Kidney (tissue), 22 donors: ENCODE measurements at places on chromosomes 1 and 21. TPM values are rescaled to one million over a fixed set of nuclear protein-coding genes. Genes with fewer than 3 reads are reported as not detected.

DNA sequence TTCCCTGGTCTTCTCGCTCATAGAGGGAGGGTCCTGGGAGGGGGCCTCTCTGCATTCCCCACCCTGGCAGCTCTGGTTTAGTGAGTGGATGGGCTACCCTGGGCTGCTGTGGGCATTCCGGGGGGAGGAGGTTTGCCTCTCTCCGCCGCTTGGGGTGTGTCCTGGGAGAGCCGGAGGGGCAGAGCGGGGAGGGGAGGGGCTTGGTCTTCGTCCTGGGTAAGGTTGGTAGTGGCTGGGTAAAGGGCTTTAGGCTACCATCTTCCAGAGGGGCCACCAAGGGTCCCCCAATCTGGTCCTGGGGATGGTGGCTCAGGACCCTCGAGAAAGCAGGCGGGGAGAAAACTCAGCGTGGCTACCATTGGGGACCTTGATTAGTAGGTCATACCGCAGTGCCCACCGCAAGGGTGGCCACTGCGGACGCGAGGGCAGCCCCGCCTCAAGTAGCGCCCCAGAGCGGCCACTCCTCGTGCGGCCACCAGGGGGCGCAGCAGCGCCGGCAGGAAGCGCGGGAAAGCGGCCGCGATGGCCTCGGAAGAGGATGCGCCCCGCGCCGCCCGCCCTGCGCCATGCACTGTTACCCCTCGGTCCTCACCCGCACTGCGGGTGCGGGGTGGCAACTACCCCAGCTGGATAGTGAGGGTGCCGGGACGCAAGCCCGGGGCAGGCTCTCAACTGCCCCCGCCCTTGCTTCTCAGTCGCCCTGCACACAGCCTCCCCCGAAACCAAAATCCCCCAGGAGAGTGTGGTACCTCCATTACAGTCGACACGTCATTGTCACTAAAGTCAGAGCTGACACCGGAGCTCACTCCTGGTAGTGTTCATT, 44.1 kb upstream of the SLC25A33 start:
- DNase-seq = peak; percentile 75

DNA sequence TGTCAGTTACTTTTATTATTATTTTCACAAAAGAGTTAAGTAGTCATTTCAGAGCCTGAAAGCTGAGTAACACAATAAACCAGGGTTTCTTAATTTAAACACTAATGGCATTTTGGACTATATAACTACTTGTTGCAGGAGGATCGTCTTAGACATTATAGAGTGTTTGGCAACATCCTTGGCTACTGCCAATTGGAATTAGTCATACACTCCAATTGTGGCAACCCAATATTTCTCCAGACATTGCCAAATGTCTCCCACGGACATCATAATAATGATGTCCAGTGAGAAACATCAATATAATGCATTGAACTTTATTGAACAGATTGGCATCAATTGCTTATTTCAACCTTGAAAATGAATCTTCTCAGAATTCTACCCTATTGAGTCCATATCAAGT, 441.9 kb upstream of the ADGRL4 start:
- no peak for DNase-seq

DNA sequence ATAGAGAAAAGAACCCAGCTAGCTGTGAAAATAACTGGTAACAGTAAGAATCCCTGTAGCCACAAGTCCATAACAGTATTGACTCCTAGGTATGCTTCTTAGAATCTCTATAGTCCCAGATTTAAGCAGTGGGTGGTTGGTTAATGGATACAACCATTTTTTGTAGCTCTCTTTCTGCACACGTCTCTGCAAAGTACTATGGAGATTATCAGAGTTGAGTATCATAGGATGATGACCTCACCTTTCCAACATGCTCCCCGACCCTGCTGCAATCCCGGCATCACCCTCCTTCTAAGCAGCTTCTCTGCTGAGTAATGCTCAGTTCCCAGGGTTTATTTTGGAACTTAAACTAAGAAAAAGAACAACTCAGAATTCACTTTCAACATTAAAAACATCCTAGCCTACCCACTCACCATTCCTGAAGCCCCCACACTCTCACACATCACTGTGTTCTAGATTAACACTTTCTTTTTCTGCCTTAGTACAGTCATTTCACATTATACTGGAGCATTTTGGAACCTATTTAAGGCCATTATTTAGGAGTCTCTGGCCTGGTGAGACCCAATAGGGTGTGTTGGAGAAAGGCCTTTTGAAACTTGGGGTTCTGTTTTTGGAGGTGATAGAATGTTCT, 2.7 kb downstream of the MLLT11 start:
- DNase-seq = no peak

GRCh38 chr1:187396929-187397796, 568.4 kb downstream of the PLA2G4A start:
- peak; percentile 9 for DNase-seq

- no peak for DNase-seq
These were observed 3.9 kb downstream of the C1orf198 start for GRCh38 chr1:230864441-230864840.

DNA sequence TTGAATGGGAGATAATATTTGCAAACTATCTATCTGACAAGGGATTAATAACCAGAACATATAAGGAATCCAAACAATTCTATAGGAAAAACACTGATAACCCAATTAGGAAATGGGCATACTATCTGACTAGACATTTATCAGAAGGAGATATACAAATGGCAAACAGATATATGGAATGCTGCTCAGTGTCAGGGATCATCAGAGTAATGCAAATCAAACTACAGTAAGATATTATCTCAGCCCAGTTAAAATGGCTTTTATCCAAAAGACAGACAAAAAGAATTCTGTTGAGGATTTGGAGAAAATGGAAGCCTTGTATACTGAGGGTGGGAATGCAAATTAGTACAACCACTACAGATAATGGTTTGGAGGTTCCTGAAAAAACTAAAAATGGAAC, 758.0 kb upstream of the B3GALT2 start:
- no peak for DNase-seq

GRCh38 chr1:111911776-111912515, 77.5 kb downstream of the KCND3 start:
- no peak for DNase-seq

- DNase-seq = no peak
These were observed 190.2 kb downstream of the RASAL2 start for GRCh38 chr1:178284058-178284457.

The ARHGEF16 gene
- polyA plus RNA-seq = 15.5 TPM

The KLHDC8A gene
- not detected for polyA plus RNA-seq

The HAX1 gene
- polyA plus RNA-seq = 153 TPM

The FAM78B gene
- 1.4 TPM for polyA plus RNA-seq

The HOOK1 gene
- polyA plus RNA-seq = 9.4 TPM

The SLC30A2 gene
- polyA plus RNA-seq = 26.8 TPM

The KCNJ9 gene
- polyA plus RNA-seq = 0.09 TPM
